ENCODE measurements at places on chromosomes 7 and 10. TPM values are rescaled to one million over a fixed set of nuclear protein-coding genes. Genes with fewer than 3 reads are reported as not detected.

DOCK1 gene
- total RNA-seq: 0.72 TPM

SEC31B gene
- total RNA-seq: 59.3 TPM

DNA sequence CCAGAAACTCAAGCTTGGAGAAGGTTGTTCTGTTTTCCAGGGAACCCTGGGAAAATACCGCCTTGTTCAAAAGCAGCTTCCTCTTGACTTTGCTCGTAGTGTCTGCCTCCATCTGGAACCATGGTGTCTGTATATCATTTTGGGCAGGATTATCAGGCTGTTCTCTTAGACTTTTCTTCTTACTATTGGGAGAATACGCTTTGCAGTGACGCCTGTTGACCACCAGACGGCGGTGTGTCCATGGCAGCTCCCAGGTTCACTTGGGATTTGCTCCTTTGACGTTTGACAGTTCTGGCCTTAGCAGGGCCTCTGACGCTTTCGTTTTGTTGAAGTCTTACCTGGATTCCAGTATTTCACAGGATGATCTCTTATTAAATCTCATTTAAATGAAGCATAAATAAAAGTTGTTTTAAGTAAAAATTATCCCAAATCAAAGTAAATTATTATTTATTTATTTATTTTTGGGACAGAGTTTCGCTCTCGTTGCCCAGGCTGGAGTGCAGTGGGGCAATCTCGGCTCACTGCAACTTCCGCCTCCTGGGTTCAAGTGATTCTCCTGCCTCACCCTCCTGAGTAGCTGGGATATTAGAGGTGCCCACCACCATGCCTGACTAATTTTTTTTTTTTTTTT, 41.8 kb upstream of the GJD4 start:
- peak; percentile 61 for DNase-seq

GRCh38 chr10:24152270-24152669, 56.7 kb upstream of the KIAA1217 start:
- DNase-seq: no peak

GSTO2 gene
- 3.0 TPM for total RNA-seq

DNA sequence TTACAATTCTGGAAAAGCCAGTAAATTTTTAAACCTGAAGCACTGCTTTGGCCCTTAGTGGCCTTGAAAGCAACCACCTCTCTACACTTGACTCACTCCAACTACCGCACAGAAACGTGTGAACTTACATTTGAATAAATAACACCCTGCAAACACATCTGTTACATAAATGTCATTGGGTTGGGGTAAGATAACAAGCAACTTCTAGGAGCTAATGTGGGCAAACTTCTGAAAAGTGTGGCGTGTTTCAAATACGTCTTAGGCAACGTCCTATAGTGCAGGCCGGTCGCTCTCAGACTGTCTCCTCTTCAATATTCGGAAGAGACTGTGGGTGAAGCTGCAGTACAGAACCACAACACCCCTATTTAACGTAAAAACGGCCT, 474 bp downstream of the ORC5 start:
- DNase-seq: peak; percentile 20

DNA sequence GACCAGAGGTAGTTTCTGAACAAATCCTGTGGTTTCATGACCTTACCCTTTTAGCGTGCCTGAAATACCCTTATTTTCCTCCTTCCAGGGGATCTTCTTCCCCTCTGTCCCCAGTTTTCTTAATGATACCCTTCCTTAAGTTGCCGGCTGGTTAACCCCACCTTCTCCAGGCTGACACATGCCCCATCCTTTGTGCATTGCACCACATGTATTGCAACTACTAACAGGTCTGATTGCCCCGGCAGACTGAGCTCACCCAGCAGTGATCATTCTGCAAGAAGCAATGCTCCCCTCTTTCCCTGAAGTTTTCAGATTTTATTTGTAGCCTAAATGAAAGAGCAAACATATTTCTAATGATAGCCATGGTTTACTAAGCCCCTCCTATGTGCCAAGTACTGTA, 108.2 kb downstream of the HIP1 start:
- DNase-seq: no peak

ABCB1 gene
- 3.5 TPM for total RNA-seq

SUN3 gene
- not detected for total RNA-seq

LRRC18 gene
- not detected for total RNA-seq

DNA sequence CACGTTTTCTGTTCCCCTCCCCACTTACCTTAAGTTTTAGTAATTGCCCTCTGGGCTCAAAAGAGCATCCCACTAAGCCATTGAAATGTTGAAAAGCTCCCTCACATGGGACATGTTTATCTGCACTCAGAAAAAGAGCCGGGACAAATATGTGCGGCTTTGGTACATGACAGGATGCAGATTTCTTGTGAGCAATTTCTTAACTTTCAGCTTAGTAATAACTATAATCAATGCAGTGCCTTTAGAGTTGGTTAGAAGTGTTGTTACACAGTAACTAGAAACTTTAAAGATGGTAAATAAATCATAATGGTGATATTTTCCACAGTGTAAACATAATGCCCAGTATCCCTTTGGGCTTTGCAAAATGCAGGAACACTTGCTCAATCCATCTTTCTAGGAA, 89.2 kb downstream of the ZNF365 start:
- no peak for DNase-seq

NPSR1 gene
- total RNA-seq: not detected

DNA sequence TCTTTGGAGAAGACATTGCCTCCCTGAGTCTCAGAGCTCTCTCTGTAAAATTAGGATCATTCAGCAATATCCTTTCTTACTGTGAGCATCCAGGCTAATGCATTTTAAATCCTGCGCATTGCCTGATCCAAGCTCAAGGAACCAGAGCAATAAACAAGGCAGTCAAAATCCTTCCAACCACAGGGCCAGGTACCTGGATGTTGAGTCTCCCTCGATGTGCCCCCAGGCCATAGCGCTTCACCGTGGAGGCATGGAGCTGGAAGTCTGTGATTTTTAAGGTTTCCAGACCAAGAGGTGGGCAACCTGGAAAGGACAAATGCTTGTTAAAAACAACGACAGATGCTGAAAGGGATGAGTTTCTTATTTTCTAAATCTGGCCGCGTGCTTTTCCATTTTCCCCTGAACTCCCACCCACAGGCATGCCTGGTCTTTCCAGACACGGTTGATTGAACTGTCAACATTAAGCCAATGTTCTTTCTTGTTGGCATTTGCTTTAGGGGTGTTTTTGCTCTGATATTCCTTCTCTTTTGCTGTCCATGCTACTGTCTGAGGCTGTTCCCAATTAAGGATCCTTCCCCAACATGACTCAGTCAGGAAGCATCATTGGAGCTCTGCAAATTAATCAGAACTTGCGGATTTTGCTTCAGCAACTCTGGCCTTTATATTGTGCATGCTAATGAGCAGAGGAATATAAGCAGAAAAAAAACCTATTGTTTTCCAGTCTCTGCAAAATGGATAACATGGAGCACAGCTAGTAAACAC, 29.0 kb downstream of the CPXM2 start:
- DNase-seq: no peak
